Left lung (tissue), 14 donors: ENCODE measurements at places on chromosomes 11 and 22. TPM values are rescaled to one million over a fixed set of nuclear protein-coding genes. Genes with fewer than 3 reads are reported as not detected.

- no peak for DNase-seq
- no peaks in the 10 kb centered on the region for H3K36me3 ChIP-seq
- H3K27ac ChIP-seq = no peak overlapping the region
- H3K27me3 ChIP-seq = no peaks in the 10 kb centered on the region
Observed at GRCh38 chr22:25007444-25008106, 55.1 kb downstream of the KIAA1671 start.

DNA sequence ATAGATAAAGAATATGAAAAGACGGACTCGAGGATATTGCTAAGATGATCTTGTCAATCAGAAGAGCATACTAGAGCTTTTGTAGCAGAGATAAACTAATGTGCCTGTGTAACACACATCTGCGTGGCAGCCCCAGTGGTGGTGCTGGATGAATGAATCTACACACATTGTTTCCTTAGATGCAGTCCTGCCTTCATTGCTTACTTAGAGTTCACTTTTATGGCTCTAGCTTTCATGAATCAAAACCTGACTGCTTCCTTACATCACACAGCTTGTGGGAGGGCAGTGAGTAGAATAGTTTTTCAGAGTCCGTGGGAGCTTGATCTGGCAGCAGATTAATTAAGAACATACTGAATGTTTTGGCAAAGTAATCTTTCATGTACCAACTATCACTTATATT lies 83.7 kb downstream of the EXT2 start:
- H3K27me3 ChIP-seq = no peaks in the 10 kb centered on the region
- no peaks in the 10 kb centered on the region for H3K4me1 ChIP-seq
- no peak overlapping the region for H3K4me3 ChIP-seq
- no peaks in the 10 kb centered on the region for H3K36me3 ChIP-seq
- no peak for DNase-seq

OR56A1 gene
- total RNA-seq = 0.03 TPM

BRD1 gene
- 32.4 TPM for total RNA-seq

DESI1 gene
- total RNA-seq = 42.9 TPM
